ENCODE measurements at places on chromosomes 7 and 10.

DNA sequence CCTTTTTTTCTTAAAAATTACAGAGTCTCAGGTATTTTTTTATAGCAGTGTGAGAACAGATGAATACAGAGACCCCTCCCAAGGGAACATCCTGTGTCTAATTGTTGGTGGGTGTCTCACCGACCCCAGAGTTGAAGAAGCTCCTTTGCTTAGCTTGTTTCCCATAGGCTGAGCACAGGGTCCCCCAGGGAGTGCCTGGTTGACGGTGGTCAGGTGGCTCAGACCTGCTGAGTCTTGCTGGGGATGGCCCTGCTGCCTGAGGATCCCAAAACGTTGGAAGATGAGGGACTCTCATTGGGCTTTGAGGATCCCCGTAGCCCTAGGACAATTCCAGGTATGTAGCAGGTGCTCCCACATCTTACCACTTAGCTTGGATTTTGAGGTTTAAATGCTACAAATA is 19.5 kb downstream of the SCART1 start:
- no peak for DNase-seq

DNA sequence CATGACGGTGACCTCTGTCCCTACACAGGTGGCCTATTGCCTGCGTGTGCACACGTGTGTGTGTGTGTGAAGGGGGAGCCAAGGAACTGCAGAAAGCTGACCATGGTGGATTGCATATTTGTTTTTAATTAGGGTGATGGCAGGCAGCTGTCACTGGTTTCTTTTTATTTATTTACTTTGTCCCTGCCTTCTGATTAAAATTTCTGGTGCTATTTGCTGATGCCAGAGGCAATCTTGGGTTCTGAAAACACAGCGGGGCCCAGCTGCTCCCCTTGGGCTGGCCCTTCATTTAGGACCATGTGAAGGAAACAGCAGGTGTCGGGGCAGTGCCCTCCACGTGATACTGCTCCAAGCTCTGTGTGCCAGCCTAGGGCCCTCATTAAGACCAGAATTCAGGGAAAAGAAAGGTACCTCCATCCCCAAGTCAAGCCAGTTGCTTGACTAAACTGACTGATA is 71.3 kb upstream of the PODXL start:
- no peak for DNase-seq

GRCh38 chr10:86971232-86971991 is 3.1 kb downstream of the ADIRF start:
- DNase-seq: no peak

- no peak for DNase-seq
Measured at GRCh38 chr7:111112439-111112838, 21.5 kb downstream of the LRRN3 start.

DNA sequence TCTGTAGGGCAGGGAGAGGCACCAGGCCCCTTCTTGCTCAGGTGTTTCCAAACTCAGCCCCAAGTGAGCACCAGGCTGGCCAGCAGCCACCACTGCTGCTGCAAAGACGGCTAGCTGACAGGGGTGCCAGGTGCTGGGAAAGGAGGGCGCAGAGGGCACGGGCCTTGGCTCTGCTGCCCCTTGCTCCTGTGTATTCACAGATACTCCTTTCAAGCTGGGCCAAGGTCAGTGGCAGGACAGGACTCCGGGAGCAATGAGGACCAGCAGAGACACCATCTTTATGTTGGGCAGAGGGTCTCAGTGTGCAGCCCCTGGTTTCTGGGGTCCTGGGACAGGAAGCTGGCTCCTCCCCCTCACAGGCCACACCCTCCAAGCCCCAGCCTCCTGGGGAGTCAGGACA is 110.1 kb downstream of the SMURF1 start:
- DNase-seq: no peak

DNA sequence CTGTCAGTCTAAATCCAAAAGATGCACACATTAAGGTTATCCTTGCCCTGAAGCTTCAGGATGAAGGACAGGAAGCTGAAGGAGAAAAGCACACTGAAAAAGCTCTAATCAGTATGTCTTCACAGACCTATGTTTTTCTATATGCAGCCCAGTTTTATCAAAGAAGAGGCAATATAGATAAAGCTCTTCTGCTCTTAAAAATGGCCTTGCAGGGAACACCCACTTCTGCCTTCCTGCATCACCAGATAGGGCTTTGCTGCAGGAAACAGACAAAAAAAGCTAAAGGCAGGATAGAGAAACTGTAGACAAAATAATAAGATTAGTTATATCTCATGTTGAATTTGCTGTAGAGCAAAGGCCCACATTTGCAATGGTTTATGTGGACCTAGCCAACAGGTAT is 14.9 kb upstream of the IFIT1B start:
- no peak for DNase-seq

GRCh38 chr10:84348447-84348846 is 20.1 kb downstream of the CCSER2 start:
- no peak for DNase-seq

DNA sequence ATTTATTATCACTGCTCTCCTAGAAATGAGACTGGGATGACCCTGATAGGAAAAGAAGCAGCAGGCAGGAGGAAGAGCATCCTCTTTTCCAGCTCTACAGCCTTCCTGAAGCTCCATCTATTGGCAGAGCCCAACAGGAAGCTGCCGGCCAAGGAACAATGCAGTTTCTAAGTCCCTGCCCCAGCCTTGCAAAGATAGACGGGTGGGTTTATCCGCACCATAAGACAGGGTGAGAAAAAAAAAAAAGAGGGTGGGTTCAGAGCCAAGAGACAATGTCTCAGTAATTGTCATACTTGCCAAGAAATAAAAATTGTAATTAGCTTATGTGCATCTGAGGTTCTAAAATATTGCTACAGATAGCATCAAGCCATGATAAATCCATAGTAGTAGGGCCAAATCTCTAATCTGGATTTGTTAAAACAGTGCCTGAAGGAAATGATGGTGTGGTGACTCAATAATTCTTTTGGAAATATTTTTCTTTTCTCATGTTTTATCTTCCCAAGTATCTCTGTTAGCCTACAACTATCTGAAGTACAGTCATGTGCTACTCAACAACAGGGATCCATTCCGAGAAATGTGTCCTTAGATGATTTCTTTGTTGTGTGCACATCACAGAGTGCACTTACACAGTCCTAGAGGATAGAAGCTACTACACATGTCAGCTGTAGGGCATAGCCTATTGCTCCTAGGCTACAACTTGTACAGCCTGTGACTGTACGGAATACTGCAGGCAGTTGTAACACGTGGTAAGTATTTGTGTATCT is 242.9 kb upstream of the CXCL12 start:
- no peak for DNase-seq

GRCh38 chr10:120221873-120222485 is 235.0 kb upstream of the PLPP4 start:
- no peak for DNase-seq

GRCh38 chr10:12960334-12960898 is 41.1 kb downstream of the CCDC3 start:
- peak; percentile 37 for DNase-seq

- no peak for DNase-seq
Measured at GRCh38 chr7:35757574-35757973, 43.3 kb upstream of the SEPTIN7 start.

DNA sequence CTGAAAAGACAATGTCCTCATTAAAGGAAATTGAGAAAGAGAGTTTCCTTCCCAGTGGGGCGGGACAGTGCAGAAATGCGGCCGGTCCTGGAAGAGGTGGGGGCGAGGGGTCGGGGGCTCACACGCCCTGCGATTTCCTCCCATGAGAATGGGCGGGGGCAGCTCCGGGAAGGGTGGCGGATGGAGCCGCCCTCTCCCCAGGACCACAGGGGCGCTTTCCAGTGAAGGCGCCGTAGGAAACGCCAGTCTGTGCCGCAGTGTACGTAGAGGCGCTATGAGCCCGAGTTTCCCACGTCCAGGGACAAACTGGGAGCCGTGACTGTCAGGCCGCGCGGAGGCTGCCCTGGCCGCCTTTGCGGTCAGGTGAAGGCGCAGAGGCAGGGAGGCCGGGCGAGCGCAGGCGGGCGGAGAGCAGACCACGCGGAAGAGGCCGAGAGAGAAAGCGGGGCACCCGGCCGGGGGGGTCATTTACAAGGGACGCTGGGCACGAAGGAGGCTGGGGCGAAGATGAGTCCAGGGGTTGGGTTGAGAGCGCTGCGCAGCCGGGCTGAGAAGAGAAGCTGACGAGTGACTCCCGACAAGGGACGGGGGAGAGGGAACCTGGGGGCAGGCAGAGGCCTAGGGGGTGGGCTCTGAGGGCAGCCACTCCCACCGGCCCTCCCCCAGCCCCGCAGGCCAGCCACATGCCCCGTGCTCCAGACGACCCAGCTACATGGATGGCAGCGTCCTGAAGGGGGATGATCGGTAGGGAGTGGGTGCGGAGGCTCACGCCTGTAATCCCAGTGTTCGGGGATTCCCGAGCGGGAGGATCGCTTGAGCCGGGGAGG is 45.0 kb downstream of the ALOX5 start:
- DNase-seq: peak; percentile 54

- no peak for DNase-seq
Measured at GRCh38 chr10:20922451-20922850, 25.3 kb upstream of the NEBL start.

GRCh38 chr7:23234569-23235296 is 11.8 kb upstream of the GPNMB start:
- no peak for DNase-seq

GRCh38 chr10:14225379-14225778 is 105.3 kb downstream of the FRMD4A start:
- no peak for DNase-seq

GRCh38 chr7:78164459-78164858 is 365.9 kb downstream of the PHTF2 start:
- DNase-seq: no peak

DNA sequence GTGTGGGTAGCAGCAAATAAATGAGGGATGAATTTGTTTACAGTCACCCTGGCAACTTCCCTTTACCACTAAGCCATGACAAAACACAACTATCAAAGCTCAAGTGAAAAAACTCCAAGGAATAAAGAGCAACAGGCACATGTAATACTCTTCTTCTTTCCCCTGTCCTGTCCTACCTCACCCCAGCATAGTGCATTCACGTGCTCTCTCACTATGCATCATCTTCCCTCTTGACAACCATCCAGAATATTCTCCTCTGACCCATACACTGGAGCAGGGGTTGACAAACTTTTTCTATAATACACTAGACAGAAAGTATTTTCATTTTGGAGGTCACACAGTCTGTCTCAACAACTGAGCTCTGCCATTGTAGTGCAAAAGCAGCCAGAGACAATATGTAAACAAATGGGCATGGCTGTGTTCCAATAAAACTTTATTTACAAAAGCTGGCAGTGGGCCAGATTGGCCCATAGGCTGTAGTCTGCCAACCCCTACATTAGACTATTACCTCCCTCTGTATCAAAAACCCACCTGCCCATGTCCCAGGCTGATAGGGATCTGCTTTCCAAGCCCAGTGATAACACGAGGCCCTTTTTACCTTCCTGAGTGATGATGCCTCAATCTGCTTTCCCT is 354.5 kb downstream of the FGFR2 start:
- no peak for DNase-seq

DNA sequence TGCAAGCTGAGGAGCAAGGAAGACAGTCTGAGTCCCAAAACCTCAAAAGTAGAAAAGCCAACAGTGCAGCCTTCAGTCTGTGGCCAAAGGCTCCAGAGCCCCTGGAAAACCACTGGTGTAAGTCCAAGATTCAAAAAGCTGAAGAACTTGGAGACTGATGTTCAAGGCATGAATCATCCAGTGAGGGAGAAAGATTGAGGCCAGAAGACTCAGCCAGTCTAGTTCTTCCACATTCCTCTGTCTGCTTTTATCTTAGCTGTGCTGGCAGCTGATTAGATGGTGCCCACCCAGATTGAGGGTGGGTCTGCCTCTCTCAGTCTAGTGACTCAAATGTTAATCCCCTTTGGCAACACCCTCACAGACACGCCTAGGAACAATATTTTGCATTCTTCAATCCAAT is 20.1 kb upstream of the MDFIC start:
- no peak for DNase-seq

GRCh38 chr7:95527776-95528250 is 42.1 kb downstream of the ASB4 start:
- no peak for DNase-seq
